ENCODE measurements at places on chromosomes 7 and 10.
A peak's percentile ranks its signal among the peaks of the same experiment; 100 is the strongest.

- DNase-seq, result no peak
Measured at GRCh38 chr10:8039321-8039881, 15.1 kb upstream of the GATA3 start.

- DNase-seq, result no peak
Measured at GRCh38 chr10:77609781-77610272, 27.8 kb downstream of the KCNMA1 start.

- DNase-seq, result no peak
Measured at GRCh38 chr7:1662101-1662500, 8.0 kb upstream of the ELFN1 start.

GRCh38 chr10:121042342-121042741 is 191.2 kb downstream of the WDR11 start:
- DNase-seq, result no peak

- DNase-seq, result no peak
Measured at GRCh38 chr7:131800008-131800407, 243.6 kb upstream of the PODXL start.

DNA sequence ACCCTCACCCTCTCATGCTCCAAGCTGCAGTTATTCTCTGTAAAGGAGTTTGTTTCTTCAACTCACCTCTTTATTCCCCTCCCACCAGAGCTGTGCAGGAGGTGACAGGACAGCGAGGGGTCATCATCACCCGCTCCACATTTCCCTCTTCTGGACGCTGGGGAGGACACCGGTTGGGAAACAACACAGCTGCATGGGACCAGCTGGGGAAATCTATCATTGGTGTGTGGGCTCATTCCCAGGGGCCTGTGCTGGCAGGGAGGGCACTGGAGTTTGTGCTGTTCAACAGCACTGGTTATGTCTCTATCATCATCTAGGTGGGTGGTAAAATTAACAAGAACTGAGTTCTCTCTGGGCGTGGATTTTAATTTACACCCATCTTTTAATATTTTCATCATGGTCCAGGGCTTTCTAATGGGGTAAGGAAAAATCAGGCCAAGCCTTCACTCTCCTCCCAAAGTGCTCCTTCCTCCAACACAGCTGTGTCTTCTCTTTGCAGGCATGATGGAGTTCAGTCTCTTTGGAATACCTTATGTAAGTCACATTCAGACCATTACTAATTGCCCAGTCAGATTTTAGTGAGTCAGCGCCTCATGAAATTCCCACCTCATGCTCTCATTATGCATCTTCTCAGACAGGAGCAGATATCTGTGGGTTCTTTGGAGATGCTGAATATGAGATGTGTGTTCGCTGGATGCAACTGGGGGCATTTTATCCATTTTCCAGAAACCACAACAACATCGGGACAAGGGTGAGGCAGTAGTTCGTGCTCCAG is 61.6 kb downstream of the PRSS58 start:
- no peak for DNase-seq

GRCh38 chr10:13441476-13441875 is 87.3 kb downstream of the BEND7 start:
- no peak for DNase-seq

DNA sequence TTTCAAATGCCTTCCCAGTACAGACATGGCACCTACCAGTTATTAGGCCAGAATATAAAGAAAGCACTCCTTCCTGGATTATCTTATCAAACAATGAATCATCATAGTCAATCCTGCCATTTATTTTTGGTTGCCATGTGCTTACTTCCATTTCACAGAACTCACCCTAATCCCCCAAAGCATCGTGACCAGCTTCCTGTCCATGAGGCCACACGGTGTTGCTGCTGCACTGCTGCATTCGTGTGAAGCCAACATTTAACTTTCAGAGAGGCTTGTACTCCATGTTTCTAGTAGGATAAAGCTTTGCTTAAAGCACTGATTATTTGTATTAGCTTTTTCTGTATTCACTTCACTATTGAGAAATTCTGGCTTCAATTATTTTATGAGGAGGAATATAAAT is 14.4 kb downstream of the COL28A1 start:
- no peak for DNase-seq

DNA sequence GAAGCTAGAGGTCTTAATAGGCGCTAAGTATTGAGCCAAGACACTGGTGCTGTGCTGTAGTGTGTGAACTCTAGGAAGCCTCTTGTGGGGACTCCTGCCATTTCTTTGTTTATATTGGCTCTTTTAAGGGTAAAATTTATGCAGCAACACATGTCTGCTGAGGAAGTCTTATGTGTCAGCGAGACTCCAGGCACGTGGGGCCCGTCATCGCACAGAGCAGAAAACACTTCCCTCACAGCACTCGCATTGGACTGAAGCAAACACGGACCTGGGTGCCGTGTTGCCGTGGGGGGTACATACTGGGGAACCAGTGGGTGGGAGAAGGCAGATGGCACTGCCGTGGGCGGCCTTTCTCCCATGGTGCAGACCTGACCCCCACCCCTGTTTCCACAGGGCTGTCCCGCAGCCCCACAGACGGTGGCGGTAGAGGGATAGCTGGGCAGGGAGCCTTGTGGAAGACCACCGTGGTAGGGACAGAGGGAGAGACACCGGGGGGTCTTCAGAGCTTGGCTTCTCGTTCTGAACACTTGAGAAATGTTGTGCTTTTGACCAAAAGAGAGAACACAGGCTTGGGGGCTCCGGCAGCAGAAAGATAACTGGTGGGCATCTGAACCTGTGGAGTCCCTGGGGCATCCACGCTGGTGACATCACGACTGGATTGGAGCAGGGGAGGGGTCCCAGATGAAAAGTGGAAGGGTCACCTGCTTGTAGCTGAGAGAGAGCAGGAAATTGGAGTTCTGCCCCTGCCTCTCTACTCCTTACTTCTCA is 284.7 kb upstream of the SHH start:
- no peak for DNase-seq

DNA sequence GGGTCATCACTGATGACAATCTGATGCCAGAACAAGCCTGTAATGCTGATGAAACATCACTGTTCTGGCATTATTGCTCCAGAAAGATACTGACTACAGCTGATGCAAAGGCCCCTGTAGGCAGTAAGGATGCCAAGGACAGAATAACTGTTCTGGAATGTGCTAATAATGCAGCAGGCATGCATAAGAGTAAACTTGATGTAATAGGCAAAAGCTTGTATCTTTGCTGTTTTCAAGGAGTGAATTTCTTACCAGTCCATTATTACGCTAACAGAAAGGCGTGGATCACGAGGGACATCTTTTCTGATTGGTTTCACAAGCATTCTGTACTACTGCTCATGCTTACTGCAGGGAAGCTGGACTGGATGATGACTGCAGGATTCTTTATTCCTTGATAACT is 18.7 kb downstream of the LCOR start:
- DNase-seq, result peak; percentile 67

DNA sequence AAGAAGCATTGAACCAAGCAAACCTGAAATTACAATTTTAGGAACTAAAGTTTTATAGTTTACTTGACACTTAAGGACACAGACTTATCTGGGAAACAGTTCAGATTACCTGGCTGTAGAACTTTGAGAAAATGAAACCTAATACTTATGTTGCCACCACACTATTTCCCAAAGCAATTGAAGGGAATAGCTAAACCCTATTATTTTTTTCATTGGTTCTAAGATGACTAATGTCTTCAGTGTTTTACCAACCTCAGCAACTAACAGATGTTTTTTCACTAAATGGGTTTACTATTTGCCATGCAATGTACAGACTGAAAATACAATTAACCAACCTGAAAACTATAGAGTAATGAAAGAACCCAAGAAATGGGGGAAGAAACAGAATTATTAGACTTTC is 689.6 kb downstream of the SORCS1 start:
- no peak for DNase-seq

GRCh38 chr10:131186547-131187253 is 124.8 kb downstream of the TCERG1L start:
- DNase-seq, result no peak

GRCh38 chr7:142711746-142712616 is 37.3 kb upstream of the PRSS1 start:
- peak; percentile 12 for DNase-seq

DNA sequence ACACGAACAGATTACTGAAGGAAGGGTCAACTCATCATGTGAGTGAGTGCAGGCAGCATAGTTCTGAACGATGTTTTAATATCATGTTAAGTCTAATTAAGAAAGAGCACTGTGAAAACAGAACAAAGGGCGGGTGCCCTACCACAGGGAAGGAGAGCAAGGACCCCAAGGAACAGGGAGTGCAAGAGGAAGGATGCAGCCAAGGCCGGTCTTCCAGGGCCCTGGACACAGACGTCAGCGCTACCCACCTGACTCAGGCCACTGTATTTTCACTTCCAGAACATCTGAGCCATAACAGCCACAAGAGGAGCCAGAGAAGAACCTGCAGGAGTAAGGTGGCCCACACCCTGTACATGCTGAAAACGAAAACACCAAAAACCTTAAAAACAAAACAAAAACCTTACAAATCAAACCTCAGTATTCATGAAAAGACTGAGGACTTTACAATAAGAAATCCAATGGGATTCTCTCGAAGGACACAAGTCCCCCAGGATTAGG is 506.1 kb upstream of the AKR1E2 start:
- no peak for DNase-seq

- DNase-seq, result no peak
Measured at GRCh38 chr10:15369256-15370211, 1.6 kb downstream of the FAM171A1 start.

DNA sequence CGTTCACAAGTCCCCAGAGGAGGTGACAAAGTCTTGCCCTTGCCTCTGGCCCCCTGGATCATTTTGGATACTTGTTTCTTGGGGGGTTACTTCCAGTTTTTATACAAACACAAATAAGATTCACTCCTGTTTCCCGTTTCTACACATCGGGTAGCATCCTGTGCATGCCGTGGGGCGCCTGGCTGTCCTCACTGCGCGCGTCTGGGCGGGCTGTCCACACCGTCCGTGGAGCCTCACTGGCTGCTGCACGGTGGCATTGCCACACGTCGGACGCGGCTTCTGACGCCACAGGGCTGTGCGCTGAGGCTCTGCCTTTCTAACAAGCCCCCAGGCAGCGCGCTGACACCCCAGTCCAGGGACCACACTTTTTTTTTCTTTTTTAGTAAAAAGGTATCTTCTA is 18.4 kb downstream of the BNIP3 start:
- DNase-seq, result no peak

GRCh38 chr10:16184906-16185305 is 251.9 kb upstream of the PTER start:
- no peak for DNase-seq

DNA sequence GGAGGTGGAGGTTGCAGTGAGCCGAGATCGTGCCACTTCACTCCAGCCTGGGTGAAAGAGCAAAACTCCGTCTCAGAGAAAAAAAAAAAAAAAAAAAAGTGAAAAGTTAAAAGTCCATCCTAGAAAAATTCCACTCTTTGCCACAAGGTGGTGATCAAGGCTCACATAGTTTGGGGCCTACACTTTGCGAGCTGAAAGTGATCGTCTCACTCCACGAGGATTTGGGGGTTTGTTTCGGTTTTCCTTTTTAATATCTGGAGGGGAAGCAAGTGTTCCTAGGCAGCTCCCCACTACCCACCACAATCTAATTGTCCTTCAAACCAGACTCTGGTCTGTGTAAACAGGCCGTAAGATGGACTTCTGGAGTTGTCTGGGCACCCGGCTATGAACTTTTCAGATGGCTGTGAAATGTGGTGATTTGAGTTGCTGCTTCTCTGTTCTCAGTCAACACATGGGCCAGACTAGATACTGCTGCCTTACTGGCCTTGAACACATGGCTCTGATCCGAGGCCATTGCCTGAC is 27.1 kb downstream of the PRLHR start:
- DNase-seq, result peak; percentile 17
